Glomerular endothelial cell (primary cell): ENCODE measurements at places on chromosomes 5 and 9. TPM values are rescaled to one million over a fixed set of nuclear protein-coding genes. Genes with fewer than 3 reads are reported as not detected.

Gene TMEM171
- total RNA-seq: 1.7 and 2.3 TPM in 2 replicates

Gene LCN1
- not detected in 2 replicates for total RNA-seq

Gene IPO11
- 57.6 and 67.6 TPM in 2 replicates for total RNA-seq

Gene KCNMB1
- total RNA-seq: not detected in 2 replicates

Gene OMD
- total RNA-seq: not detected in 2 replicates

Gene IFNA13
- total RNA-seq: not detected in 2 replicates

Gene CCDC180
- total RNA-seq: 2.3 and 3.4 TPM in 2 replicates

Gene SLC6A7
- not detected in 2 replicates for total RNA-seq

Gene LRRC8A
- 114 and 116 TPM in 2 replicates for total RNA-seq

Gene CCL21
- total RNA-seq: 0.19 and 0.64 TPM in 2 replicates

Gene F12
- total RNA-seq: 0.53 and 4.3 TPM in 2 replicates

Gene BAG1
- 46.4 and 53.4 TPM in 2 replicates for total RNA-seq

Gene F2RL2
- 13.3 and 30.9 TPM in 2 replicates for total RNA-seq

Gene PAX5
- not detected in 2 replicates for total RNA-seq

Gene HMCN2
- 0.64 TPM in 1 of 2 replicates, not detected in the other for total RNA-seq

Gene PCA3
- not detected in 2 replicates for total RNA-seq

Gene LMX1B
- 0.10 and 0.64 TPM in 2 replicates for total RNA-seq

Gene TEK
- 63.0 and 75.4 TPM in 2 replicates for total RNA-seq

Gene TAF11L5
- not detected in 2 replicates for total RNA-seq

Gene FOXD4L6
- not detected in 2 replicates for total RNA-seq

Gene ZNF782
- 2.6 and 4.2 TPM in 2 replicates for total RNA-seq
